Activated naive CD4-positive, alpha-beta T cell treated with anti-CD3 and anti-CD28 coated beads, Interleukin-2, amount 50 U/mL, for 72 hours (primary cell): ENCODE measurements at places on chromosomes 5 and 9.

DNA sequence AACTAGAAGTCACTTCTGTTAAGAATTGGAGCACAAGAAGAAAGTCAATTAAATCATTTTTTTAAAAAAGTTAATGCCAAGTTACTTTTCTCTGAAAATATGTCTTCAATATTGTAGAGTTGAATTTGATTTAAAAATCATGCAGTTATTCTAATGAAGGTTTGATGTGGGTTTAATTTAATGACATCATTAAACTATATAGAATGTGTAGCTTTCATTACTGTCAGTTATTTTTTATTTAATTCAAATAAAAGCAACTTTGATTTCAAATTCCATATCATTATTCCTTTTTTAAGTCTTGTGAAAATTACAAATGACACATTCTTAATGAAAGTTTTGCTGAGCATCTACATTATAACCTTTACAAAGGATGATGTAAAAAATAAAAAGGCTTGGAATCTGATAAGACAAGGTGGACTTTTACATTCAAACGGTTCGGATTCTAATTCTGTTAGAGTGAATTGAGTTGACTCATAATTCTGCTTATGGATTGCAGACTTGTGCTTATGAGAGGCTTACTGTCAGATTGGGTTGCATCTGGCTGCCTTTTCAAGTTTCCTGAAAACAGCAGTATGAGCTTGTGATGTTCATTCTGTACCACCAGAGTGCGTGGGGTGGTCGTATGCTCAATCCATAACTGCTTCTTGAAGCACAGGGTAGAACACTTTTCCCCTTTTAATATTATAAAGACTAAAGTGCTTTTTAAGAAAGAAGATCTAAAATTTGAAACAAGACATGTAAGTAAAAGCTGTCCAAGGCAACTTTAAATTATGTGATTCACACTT lies 253.0 kb upstream of the ARRDC3 start:
- no peak for DNase-seq

DNA sequence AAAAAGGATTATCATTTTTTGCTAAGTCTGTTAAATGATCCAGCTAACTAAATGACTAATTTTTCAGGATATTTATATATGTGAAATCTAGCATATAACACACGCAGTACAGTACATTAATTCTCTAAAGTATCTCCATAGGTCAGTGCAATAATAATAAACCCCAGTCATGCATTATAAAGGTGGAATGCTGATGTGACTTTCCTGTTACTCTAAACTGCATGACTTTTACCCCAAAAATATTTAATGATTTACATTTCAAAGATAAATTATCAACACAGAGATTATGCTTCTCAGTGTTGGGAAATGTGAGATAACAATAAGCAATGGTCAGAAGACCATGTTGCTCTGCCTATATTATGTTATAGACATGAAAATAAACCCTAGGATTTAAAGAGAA lies 34.1 kb upstream of the PAM start:
- DNase-seq: no peak

- DNase-seq: no peak
Measured at GRCh38 chr5:143685246-143685815, 126.6 kb upstream of the HMHB1 start.

GRCh38 chr5:160092960-160093707 lies 26.1 kb downstream of the PWWP2A start:
- no peak for DNase-seq

DNA sequence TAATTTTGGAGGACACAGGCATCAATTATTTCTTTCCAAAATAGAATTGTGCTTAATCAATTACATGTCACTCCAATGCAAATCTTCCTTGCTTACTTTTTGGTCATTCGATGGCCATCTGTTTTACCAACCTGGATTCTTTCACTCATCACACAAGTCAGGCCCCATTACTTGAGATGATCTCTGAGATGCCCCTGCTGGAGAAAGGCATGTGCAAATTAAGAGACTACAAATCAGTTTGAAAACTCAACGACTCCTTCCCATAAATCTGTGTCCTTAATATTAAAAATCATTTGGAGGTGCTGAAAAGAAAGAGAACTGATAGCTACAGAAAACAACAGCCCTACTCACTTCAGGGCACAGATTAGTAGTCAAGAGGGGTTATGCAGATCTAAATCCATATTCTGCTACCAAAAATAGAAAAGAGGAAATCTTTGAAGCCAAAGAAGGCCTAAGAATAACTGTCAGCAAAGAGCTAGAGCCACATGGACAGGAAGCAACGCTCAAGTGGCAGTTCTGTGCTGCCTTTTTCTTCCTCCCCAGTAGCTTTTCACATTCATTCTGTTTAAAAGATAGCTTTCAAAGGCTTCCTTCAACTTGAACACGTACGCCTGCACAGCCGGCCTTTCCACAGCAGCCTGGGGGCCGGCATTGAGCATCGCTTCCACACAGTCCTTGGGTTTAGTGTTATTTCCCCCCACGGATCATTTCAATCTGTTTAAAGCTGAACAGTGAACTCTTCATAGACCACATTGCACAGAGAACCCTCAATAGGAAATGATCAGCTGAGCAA lies 79.3 kb upstream of the MAP3K1 start:
- DNase-seq: no peak

- no peak for DNase-seq
Measured at GRCh38 chr5:75185763-75186162, 50.9 kb downstream of the ANKRD31 start.

- no peak for DNase-seq
Measured at GRCh38 chr9:33229359-33230114, 10.4 kb upstream of the SPINK4 start.

DNA sequence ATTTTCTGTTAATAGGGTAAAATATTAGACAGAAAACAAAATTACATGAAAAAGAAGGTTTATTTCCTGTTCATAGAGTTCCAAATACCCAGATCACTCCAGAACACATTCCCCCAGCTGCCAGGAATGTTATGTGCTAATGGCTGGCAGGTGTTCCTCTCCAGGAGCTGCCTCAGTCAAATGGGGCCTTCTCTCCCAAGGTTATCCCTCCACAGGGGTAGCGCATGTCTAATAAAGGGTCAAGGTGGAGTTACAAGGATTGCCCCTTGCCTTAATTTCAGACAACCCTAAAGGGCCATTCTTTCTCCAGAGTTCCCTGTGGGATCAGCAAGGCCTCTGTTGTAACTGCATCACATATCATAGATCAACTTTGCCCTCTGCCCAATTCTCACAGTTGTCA lies 148.6 kb upstream of the PLPPR1 start:
- DNase-seq: no peak

DNA sequence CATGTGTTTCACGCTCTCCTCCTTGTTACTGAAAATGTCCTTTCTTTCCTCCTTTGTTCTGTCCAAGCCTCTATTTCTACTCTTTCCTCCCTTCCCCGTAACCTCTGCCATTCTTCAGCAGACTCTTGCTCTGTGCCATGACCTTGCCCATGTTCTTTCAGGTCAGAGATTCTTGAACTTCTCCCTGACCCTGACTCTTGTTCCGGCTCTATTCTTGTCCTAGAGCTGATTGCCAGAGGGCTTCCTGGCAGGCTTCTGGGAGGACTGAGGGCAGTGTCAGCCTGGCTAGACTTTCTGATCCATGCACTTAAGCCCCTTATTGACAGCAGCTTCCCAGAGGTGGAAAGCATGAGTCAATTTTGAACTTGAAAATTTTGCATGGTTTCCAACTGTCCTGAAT lies 174.2 kb downstream of the TMEM161B start:
- no peak for DNase-seq

DNA sequence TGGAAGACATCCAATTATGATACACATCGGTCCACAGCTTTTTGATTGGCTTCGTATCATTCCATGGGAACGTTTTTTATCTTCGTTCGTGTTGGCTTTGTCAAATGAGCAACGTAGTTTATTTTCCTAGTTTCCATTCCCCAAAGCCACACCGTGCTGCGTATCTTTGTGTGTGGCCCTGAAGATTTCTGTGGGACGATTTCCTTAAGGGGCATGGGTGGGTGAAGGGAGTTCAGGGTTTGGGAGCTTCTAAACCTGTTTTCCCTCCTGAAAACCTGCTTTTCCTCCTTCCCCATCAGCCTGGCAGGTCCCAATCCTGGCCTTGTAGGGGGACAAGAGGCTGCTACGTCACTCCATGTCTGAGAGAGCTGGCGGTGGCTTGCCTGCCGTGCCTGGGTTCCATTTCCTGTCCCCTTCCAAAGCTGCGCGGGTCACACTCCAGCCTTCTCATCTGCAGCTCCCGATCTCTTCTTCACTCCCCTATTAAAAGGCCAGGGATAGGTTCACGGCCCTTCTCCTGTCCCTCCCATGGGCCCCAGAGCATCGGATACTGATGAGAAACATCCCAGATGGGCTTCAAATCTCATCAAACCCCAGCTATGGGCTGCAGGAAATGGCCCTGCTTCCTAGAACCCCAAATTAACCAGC lies 23.5 kb upstream of the ASS1 start:
- DNase-seq: no peak

DNA sequence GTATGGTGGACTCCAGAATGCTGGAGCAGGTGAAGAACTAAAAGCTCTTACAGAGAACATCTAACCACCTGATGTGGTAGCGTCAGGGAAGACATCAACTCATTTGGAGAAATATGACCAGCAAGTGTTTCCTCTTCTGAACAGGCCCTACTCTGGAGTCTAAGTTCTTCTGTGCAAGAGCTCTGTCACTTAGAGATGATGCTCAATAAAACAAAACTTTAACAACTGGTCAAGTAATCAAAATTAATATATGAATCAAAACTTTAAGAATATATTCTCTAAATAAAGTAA lies 85.8 kb downstream of the CYFIP2 start:
- DNase-seq: no peak

DNA sequence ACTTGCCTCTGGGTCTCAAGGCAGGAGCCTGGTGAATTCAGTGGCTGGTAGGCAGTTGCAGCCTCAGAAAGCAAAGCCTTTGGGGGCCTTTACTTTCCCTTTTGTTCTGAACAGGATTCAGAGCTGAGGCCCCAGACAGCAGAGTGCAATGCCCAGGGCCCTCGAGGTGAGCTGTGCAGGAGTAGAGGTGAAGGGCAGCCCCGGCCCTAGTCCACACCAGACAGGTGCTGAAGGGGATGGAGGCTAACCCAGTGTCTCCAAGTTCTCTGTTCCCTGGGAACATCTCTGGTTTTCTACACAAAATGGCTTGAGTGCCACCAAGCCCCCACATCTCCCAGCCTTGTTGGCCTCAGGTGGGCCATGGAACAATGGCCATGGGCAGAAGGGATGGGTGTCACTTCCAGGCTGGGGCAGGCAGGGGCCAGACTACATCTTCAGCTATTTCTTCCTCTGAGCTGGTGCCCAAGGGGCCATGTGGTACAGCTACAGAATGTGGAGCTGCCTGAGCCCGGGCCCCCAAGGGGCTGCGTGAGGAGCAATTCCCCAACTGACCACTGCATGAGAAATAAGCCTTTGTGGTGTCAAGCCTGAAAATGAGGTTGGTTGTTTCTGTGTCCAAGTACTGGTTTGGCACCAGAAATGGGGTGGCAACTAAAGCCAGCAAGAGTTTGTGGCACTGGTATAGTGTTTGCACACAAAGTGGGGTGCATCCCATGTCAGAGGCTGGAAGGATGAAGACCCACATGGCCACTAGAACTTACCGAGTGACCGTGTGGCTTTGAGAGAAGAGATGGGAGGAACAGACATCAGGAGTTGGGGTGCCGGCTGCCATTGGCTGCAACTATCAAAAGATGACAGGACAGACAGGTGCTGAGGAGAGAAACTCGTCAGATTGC lies 57.8 kb downstream of the BARX1 start:
- peak; percentile 42 for DNase-seq

GRCh38 chr9:77807281-77807683 lies 159.2 kb upstream of the GNA14 start:
- DNase-seq: no peak

GRCh38 chr9:18910435-18910834 lies 122.6 kb downstream of the SAXO1 start:
- no peak for DNase-seq

DNA sequence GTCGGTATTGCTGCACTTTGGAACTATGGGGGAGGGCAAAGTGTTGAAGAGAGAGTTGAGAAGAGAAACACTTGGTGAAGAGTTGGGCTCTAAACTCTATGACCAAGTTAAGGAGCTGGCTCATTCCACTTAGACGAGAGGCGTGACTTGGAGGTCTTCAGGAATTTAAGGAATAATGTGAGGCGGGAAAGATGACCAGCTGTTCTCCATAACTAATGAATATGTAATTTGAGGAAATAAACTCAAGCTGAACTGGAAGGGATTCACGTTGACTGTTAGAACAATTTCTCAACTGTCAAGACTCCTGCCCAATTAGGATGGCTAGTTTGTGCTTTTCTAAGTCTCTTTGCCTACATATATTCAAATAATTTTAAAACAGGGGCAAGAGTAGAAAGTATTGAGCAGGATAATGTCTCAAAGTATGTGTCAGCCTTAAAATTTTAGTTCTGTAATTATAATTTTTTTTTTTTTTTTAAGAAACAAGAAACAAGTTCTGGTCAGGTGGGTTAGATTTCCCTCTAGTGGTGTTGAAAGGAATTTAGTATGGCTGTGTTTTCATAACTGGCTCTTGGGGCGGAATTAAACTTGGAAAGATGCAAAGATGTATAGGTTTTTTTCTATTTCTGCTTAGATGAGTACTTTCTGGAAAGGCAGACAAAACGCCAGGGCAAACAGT lies 33.4 kb downstream of the TMEM252 start:
- no peak for DNase-seq

GRCh38 chr9:38023661-38024035 lies 45.4 kb downstream of the SHB start:
- no peak for DNase-seq

- no peak for DNase-seq
Measured at GRCh38 chr5:58451732-58452565, 7.9 kb downstream of the PLK2 start.

- no peak for DNase-seq
Measured at GRCh38 chr9:36948051-36948450, 86.0 kb downstream of the PAX5 start.

DNA sequence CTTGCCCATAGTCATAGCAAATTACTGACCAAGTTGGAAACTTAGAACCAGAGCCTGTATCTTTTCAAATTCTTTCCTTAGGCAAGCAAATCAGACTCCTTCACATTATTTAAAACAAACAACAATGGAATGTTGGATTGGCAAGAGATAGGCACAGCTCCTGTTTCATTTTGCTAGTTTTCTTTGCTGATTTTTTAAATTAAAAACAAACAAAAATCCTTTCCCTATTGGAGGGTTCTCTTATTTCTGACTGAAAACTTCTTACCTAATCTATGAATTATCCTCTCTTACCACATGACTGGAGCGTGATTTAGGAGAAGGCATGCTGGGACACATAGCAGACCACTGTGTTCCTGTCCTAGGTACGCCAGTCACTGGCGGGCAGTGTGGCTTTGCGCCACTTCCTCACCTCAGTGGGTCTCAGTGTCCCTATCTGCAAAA lies 63.0 kb downstream of the TTC39B start:
- DNase-seq: no peak
